Esophagus mucosa (tissue), 1 donor: ENCODE measurements at places on chromosomes 13 and 19.

GRCh38 chr13:73018336-73018735 lies 40.5 kb upstream of the KLF5 start:
- ATAC-seq: no peak

DNA sequence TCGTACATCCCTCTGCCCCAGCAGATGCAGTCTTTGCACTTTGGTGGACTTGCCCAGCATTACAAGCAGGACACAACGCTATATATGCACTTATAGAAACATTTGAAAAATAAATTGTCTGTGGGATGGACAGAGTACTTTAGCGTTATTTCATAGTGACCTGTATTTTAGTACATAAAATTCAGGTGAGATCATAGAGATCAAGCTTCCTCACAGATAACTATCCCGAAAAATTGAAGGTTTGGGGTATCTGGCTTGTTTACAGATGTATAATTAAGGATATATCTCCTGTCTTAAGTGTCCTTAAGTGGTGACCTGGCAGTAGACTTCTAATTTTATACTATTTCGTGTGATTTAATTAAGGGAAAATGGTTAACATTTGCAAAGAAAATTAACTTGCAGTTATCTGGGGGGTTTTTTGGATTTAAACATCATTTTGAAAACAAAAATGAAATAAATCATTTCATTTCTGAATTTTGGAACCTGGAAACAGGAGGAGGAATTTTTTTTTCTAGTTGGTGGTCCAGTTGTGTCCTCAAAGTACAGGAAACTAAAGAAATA lies 977 bp upstream of the MAB21L1 start:
- ATAC-seq: no peak

DNA sequence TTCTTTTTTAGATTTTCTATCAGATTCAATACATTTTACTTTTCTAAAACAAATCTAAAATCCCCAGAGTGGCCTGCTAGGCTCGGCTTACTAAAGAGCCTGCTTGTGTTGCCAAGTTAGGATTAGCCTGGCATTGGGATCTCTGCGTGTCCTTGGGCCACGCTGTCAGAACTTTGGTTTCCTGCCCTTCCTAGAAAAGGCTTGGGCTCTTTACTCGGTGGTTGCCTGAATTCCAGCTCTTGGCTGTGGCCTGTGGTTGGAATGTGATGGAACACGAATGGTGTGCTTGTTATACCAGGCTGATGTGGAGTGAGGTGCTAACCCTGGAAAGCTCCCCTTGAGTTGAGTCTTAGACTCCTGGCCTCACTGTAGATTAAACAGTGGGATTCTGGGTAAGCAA lies 8.5 kb downstream of the SPATA13 start:
- no peak for ATAC-seq

DNA sequence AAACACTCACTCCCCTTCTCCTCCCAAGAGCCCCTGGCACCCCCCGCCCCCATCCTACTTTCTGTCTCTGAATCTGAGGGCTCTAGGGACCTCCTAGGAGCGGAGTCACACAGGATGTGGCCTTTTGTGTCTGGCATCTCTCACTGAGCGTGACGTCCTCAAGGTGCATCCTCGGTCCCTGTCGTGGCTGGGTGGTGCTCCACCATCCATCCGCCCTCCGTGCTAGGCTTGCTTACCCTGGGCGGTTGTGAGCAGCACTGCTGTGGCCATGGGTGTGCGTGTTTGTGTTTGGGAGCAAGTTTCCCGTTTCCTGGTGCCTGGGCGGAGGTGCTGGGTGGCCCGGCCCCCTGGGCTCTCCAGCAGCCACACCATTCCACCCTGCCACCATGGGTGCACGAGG lies 12.2 kb downstream of the PLEKHJ1 start:
- peak; percentile 17 for ATAC-seq

GRCh38 chr13:78607409-78608251 lies 4.3 kb upstream of the POU4F1 start:
- no peak for ATAC-seq

DNA sequence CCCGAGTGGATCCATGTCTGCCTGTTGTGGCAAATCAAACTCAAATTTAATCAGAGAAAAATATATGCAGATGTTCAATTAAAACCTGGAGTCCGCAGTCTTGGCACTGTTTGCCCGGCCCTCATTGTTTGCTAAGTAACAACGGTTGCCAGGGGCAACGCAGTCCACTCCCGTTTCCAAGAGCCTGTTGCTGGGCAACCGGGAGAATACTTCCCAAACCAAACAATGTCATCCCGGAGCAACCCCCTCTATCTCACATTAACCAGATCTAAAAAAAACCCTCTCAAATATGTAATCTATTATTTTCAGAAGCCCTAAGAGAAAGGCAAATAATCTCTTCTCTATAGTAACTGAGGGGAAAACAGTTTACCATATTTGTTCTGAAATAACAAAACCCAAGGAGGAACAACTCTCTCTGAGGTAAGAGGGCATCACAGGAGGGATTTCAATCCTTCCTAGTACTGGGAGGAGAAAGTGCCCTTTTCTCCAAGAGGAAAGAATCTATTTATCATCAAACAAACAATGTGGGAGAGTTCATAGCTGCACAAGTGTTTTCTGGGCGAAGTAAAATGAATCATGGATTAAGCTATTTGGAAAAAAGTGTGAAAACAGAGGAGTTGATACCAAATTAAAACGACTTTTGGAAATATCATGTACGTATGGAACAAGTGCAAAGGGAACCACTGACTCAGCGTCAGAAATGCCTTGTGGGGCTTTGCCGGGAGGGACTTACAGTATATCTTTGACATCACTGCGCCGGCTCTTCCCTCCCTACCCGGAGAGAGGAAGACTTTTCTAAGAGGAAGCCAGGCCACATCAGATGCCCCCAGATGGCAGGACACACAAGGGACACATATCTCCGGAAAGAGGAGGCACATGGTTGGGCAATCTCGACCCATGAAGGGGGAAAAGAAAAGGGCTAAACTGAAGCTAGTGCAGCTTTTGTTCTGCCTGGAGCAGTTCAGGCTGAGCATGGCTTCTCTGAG lies 43.3 kb downstream of the RFX2 start:
- ATAC-seq: no peak

DNA sequence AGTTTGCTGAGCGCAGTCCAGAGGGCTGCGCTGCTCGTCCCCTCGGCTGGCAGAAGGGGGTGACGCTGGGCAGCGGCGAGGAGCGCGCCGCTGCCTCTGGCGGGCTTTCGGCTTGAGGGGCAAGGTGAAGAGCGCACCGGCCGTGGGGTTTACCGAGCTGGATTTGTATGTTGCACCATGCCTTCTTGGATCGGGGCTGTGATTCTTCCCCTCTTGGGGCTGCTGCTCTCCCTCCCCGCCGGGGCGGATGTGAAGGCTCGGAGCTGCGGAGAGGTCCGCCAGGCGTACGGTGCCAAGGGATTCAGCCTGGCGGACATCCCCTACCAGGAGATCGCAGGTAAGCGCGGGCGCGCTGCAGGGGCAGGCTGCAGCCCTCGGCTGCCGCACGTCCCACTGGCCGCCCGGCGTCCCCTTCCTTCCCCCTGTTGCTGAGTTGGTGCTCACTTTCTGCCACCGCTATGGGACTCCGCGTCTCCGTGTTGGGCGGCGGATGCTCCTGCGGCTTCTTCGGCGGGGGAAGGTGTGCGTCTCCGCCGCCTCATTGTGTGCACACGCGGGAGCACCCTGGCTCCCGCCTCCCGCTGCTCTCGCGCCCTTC lies 772 bp downstream of the GPC6 start:
- ATAC-seq: no peak

DNA sequence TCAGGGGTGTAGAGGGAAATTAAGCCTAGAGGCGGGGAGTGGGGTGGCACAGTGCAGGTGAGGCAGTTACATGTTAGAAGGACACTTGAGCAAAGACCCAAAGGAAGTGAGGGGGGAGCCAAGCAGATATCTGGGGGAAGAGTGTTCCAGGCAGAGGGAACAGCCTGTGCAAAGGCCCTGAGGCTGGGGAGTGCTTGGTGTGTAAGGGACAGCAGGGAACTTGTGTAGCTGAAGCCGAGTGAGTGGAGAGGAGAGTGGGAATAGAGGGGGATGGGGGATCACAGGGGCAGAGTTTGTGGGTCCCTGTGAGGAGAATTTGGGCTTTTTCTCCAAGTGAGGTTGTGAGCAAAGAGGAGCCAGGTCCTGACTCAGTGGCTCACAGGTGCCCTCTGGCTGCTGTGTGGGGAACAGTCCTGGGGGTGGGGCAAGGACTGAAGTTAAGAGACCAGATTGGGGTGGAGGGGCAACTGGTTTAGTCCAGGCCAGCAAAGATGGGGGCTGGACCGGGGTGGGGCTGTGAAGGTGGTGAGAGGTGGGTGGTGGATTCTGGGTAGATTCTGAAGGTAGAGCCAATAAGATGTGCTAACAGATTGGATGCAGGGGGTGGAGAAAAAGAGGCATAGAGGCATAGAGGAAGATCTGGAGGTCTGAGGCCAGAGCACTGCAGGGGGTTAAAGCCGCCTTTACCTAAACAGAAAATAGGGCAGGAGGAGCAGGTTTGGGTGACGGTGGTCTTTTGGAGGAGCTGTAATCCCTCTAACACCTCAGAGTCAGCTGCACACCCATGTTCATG lies 75.3 kb downstream of the CACNA1A start:
- ATAC-seq: peak; percentile 76

- no peak for ATAC-seq
Observed at GRCh38 chr13:27461940-27462584, 11.7 kb upstream of the MTIF3 start.

GRCh38 chr13:76829572-76830327 lies 56.5 kb downstream of the KCTD12 start:
- no peak for ATAC-seq

DNA sequence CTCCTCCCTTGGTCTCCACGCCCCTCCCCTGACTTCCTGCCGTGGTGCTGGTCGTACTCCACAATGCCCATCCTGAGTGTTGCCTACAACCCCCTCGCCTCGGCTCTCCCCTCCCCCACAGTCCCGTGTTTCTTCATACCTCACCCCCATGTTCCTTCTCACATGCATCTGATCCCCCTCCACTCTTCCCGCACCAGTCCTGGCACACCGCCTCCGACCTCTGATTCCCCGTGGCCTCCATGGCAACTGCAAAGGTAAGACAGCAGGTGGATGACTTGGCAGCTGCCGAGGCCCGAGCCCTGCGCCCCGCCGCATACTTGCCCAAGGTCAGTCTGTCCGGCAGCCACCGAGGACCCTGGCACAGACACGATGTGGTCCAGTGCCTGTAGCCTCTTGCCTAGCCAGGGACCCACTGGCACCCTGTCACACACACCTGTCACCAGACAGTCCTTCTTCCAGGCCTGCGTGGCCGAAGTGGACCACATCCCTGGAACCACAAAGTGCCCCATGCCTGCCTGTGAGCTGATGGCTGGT lies 16.1 kb upstream of the SDHAF1 start:
- ATAC-seq: no peak

DNA sequence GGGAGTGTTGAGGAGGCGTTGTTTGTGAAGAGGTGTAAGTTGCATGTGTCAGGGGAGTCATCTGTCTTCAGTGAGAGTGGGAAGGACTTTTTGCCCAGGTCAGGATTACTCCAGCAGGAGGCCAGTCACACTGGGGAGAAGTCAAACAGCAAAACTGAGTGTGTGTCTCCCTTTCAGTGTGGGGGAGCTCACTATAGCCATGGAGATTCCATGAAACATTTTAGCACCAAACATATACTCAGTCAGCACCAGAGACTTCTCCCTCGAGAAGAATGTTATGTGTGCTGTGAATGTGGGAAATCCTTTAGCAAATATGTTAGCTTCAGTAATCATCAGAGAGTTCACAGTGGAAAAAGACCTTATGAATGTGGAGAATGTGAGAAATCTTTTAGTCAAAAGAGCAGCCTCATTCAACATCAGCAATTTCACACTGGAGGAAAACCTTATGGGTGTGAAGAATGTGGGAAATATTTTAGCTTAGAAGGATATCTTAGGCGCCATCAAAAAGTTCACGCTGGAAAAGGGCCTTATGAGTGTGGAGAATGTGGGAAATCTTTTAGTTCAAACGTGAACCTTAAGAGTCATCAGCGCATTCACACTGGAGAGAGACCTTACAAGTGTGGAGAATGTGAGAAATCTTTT lies 8.4 kb upstream of the ZNF587 start:
- no peak for ATAC-seq

DNA sequence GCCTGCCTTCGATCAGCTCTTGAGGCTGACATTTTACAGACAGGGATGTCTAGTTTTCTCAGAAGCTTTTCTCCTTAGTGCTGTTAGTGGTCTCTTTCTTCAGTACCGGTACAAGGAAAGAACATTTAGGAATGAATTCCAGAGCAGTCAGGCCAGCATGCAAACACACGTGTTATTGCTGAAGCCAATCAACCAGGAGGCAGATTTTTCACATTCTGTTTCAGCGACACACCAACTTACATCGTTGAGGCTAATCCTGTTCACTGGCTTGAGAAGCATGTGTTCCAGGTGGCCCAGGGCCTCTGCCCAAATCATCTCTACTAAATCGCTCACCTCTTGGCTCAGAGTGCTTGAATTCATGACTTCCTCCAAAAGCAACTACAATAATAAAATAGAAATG lies 19.2 kb downstream of the PARP4 start:
- no peak for ATAC-seq

DNA sequence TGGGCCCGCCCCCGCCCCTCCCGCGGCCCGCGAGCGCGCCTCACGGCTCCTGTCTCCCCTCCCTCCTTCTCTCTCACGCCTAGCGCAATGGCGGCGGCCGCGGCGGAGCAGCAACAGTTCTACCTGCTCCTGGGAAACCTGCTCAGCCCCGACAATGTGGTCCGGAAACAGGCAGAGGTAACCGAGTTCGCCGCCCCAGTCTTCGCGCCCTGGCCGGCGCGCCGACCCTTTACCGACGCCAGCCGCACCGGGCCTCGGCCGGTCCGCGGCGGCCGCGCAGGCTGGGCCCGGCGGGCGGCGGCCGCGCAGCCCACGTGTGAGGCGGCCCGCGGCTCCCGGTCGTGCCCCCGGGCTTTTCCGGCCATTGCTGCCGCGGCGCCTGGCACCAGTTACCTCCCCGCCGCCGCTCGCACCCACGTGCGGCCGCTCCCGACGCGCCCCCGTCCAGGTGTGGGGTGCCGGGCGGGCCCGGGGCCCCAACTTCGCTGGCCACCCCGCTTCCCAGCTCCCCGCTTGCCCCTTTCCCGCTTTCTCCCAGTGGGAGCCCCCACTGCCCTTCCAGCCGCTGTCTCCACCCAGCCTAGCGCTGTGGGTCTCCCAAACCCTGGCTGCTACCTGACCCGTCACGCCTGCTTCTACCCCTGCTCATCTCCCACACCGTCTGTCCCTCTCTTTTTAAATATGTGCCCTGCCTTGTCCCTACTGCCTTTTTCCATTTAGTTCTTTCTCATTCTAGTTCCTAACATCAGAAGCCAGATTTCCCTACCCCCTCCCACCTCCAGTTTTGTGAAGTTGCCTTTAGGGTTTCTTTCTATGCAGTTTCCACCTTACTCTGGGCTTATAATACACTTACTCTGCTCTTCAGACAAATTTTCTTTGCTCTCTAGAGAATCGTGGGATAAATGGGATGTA lies 23.4 kb downstream of the IPO5 start:
- ATAC-seq: peak; percentile 58
